ENCODE measurements at places on chromosomes 4 and X.

DNA sequence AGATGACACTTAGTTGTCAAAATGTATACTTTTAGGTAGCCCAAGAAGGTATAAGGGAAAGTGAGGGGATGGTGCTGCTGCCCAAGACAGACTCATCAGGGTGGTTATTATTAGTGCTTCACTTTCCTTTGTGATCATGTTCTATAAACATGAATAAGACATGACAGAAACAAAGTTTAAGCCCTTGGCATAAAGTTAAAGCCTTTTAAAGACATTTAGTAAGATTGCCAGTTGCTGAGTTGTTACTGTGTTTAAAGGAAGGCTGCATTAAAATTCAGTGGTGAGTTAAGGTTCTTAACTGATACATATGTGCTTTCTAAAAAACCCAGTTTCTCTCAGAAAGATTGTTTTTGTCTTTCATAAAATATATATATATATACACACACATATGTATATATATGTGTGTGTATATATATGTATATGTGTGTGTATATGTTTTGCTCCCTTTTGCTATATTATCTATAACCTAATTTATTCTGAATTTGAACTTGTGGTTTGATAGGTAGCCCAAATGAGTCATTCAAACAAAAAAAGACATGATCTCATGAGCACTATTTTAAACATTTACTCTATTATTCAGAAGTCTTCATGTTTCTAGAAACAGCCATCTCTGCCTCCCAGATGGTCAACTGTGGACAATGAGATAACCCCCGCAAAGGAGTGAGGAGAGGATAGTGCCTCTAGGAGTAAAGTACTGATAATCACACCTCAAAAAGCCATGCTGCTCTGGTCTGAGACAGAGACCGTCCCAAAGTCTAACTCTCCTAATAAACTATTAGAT, 98.1 kb upstream of the OTUD4 start:
- H3K4me3 ChIP-seq, result no peak overlapping the region
- no peaks in the 10 kb centered on the region for H3K36me3 ChIP-seq
- H3K4me1 ChIP-seq, result peaks cover 29% of the 10 kb centered on the region
- peak overlapping the region; percentile 97 for H3K27ac ChIP-seq
- DNase-seq, result peak; percentile 69

- DNase-seq, result no peak
- H3K27ac ChIP-seq, result no peak overlapping the region
- no peaks in the 10 kb centered on the region for H3K27me3 ChIP-seq
- H3K36me3 ChIP-seq, result no peaks in the 10 kb centered on the region
- H3K4me1 ChIP-seq, result no peaks in the 10 kb centered on the region
These were observed 15.6 kb upstream of the ADH4 start for GRCh38 chr4:99159699-99160098.

GRCh38 chrX:1491851-1492349, 39.2 kb upstream of the ASMTL start:
- H3K27me3 ChIP-seq, result no peaks in the 10 kb centered on the region
- no peaks in the 10 kb centered on the region for H3K36me3 ChIP-seq
- H3K4me3 ChIP-seq, result no peak overlapping the region
- H3K4me1 ChIP-seq, result no peaks in the 10 kb centered on the region
- H3K27ac ChIP-seq, result no peak overlapping the region

- no peak overlapping the region for H3K4me3 ChIP-seq
- H3K36me3 ChIP-seq, result no peaks in the 10 kb centered on the region
- no peak overlapping the region for H3K27ac ChIP-seq
- no peak for DNase-seq
- no peaks in the 10 kb centered on the region for H3K4me1 ChIP-seq
These were observed 2062.4 kb downstream of the ARAP2 start for GRCh38 chr4:34181891-34182290.

DNA sequence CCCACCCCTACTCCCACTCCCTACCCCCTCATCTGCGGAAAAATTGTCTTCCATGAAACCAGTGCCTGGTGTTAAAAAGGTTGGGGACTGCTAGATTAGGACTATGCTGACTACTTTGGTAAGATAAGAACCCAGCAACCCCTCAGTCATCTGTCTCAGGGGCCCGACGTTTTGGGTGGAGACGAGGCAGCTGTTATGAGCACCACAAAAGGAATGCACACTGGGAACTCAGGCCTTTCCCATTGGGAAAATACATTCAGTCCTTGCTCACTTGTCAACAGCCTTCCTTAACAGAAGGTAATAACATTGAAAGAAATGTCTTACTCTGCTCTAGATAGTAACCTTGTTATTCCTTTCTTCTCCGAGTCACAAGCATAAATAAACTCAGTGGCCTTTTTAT, 310.8 kb downstream of the AFF2 start:
- DNase-seq, result no peak
- no peaks in the 10 kb centered on the region for H3K36me3 ChIP-seq
- no peak overlapping the region for H3K4me3 ChIP-seq
- no peaks in the 10 kb centered on the region for H3K27me3 ChIP-seq

DNA sequence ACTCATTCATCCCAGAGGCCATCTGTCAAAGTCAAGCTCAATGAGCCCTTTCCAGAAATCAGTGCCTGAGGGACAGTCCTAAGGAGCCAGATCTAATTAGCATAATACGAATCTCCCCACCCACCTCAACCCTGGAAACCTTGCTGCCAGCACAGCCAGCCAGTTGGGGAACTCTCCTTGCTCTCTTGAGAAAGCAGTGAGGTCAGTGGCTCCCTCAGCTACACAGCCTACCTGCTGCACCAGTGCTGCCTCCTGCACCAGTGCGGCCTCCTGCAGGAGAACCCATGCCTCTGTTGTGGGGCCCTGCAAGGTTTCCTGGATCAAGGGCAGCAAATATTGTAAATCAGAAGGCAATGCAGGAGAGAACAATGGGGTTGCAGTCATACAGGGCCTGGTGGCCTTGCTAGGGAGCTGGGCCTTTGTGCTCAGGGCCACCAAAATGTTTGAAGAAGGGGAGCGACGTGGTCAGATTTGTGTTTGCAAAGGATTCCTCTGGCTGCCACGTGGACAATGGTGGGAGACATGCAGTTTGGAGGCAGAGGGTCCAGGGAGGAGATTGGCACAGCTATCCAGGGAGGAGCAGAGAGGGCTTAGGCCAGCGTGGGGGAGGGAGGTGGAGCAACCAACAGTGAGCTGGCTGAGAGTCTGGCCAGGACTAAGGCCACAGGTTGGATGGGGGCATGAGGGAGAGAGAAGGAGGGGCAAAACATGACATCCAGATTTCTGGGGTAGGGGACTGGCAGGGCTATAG, 124.3 kb upstream of the MAMLD1 start:
- no peaks in the 10 kb centered on the region for H3K36me3 ChIP-seq
- no peak for DNase-seq
- no peak overlapping the region for H3K4me3 ChIP-seq
- H3K27ac ChIP-seq, result no peak overlapping the region
- H3K27me3 ChIP-seq, result no peaks in the 10 kb centered on the region

DNA sequence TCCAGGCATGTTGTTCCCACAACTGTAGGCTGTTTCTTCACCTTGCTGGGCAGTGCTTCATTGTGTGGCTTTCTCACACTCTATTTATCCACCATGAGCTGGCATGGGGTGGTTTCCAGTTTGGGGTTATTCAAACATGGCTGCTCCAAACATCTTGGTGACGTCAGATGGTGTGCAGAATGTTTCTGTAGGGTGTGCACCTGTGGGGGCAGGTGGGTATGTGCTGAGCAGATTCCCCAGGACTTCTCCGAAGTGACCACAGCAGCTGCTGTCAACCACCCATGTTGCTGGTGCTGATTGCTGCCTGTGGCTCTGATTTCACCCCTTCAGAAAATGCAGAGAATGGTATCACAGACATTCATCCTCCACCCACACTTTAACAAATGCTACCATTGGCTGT, 5.0 kb upstream of the PSAPL1 start:
- no peak overlapping the region for H3K27ac ChIP-seq
- H3K27me3 ChIP-seq, result no peaks in the 10 kb centered on the region
- H3K36me3 ChIP-seq, result no peaks in the 10 kb centered on the region
- no peaks in the 10 kb centered on the region for H3K4me1 ChIP-seq

GRCh38 chr4:96652158-96652557, 812.3 kb downstream of the PDHA2 start:
- no peak overlapping the region for H3K4me3 ChIP-seq
- H3K36me3 ChIP-seq, result no peaks in the 10 kb centered on the region
- H3K27ac ChIP-seq, result no peak overlapping the region
- peaks cover 13% of the 10 kb centered on the region for H3K4me1 ChIP-seq
- no peaks in the 10 kb centered on the region for H3K27me3 ChIP-seq
